Activated T-cell treated with anti-CD3 and anti-CD28 coated beads, Interleukin-2, amount 50 U/mL, for 48 hours (primary cell): ENCODE measurements at places on chromosomes 1 and 21.

DNA sequence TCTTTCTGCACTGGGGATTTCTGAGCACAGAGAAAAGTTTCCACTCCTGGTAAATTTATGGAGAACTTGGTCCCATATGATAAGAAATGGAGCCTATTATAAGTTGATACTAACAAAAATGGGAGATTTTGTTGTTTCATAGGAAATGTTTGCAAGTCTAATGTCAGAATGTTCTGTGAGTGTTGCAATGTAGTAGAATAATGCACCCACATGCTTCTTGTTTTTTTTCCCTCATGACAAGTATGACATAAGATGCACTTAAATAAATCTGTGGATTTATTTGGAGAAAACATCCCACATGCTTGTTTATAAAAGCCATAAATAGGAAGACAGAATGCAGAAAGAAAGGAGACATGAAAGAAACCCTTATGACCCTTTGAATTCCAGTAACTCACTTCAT, 50.8 kb upstream of the KCNJ6 start:
- no peak for DNase-seq

- DNase-seq = no peak
Observed at GRCh38 chr1:51525295-51525694, 6.2 kb upstream of the EPS15 start.

GRCh38 chr1:174352117-174352516, 95.6 kb upstream of the GPR52 start:
- no peak for DNase-seq

GRCh38 chr1:36174713-36175112, 18.8 kb downstream of the MAP7D1 start:
- no peak for DNase-seq

- DNase-seq = no peak
Observed at GRCh38 chr21:37593015-37593414, 226.4 kb downstream of the DYRK1A start.

GRCh38 chr1:40853113-40853884, 8.9 kb downstream of the CITED4 start:
- DNase-seq = no peak

GRCh38 chr1:83561346-83561745, 437.6 kb downstream of the TTLL7 start:
- DNase-seq = no peak

- no peak for DNase-seq
Observed at GRCh38 chr1:119097380-119097779, 43.1 kb downstream of the WARS2 start.

DNA sequence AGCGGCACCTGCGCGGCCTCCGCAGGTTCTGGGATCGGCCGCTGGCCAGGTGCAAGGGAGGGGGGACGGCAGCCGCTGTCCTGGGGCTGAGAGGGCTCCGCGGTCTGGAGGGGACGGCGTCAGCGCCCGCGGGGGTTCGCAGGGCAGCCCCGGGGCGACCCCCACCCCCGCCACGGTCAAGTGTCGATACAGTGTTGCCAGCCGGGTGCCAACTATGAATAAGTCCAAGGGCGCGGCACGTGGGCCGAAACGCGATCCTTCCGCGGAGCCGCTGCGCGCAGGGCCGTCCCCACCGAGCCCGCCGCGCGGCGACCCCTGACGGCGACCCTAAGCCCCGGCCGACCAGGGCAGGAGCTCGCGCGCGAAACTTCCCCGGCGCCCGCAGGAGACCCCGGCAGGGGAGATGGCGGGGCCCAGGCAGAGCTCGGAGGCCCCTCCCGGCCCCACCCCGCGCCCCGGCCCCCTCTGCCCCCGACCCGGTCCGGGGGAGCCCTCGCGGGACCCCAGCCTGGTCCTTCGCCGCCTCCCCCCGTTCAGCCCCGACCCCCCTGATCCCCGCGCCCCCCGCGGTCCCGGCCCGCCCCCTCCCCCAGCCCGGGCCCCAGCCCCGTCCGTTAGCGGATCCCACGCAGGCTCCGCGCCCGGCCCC, 586 bp upstream of the AGPAT3 start:
- peak; percentile 63 for DNase-seq

- DNase-seq = no peak
Observed at GRCh38 chr1:8392522-8392921, 74.6 kb downstream of the SLC45A1 start.

DNA sequence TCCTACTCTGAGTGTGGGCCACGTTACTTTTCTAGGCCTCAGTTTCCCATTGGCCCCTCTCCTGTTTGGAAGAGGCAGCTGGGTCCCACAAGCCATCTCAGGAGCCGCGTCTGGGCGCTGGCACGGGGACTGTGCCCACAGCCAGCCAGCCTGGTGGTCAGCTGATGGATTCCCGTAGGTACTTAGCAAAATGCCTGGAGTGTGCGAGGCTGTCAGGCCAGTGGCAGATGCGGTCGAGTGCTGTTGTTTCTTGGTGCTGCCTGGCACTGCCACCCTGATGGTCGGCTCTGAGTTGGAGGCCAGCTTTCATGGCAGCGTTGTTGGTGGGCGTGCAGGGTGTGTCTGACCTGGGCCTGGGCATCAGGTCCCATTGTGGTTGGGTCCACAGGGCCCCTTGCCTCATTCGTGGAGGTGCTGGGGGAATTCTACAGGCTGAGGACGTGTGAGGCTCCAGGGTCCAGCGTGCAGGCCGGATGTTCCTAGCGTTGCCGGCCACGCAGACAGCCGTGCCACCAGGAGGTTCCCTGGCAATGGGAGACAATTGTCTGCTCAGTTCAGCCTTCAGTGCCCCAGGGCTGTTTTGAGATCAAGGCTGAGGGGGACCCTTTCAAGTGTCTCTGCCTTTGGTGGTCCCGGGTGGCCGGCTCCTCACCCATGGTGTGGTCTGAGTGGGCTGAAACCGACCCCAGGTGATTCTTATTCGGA, 20.9 kb downstream of the SKI start:
- no peak for DNase-seq
